ENCODE measurements at places on chromosomes 16 and 17.

DNA sequence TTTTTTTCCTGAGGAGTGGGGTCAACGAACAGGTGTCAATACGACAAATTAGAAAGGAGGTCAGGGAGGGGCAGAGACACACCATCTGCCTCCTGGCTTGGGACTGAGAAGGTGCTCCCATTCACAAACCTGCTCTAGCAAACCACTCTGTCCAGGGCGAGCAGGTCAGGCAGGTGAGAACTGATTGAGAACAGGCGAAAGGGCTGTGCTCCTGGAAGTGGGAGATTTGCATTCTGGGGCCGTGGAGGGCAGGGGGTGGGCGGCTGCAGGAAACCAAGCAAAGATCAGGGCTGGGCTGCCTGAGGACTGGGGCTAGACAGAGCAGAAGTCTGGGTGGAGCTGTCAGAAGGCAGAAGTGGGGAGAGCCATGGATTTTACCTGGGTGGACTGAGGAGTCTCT, 98.9 kb upstream of the NLRP1 start:
- no peak for DNase-seq

DNA sequence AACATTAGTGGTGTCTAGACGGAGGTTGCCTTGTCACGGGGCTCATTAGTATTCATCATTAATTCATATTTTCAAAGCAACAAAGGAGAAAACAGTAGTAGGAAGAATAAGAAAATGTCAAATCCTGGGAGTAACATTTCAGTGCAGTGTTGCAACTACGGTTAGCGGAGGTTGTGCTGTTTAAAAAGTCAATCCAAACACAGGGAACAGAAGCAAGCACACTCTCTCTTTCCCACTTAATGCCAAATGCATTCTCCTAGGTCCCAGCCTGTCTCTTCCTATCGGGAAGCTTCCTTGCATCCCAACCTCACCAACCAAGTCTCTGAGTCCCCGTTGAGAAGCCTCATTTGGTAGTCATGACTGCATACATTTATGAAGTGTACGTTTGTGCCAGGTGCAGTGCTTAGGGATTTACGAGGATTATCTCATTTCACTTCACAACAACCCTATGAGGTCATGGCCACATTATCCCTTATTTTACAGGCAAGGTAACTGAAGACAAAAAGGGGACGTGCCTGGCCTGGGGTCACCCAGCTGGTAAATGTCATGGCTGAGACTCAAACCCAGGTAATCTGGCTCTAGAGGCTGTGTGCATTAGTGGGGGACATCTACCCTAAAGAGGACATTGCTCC, 283.6 kb upstream of the SALL1 start:
- DNase-seq, result no peak

DNA sequence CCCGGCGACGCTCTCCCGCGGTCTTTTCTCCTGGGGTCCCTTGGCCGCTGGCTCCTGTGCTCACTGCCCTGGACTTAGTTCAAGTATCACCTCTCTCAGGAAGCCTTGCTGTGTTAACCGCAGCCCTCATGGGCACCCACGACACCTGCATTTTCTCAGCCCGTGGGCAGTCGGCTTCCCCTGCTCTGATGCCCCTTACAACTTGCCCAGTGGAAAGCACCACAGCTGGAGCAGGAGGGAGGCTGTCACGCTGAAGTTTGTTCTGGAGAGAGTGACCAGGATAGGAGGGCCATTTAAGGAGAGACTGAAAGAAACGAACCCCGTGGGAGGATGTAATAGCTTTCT, 395 bp downstream of the STXBP4 start:
- DNase-seq, result peak; percentile 60

GRCh38 chr16:67897231-67897630, 4.2 kb downstream of the PSKH1 start:
- DNase-seq, result no peak

- DNase-seq, result peak; percentile 57
These were observed 2.4 kb downstream of the AOC2 start for GRCh38 chr17:42846594-42847280.

- no peak for DNase-seq
These were observed 860 bp downstream of the TIGD7 start for GRCh38 chr16:3304370-3304769.

- no peak for DNase-seq
These were observed 16.7 kb upstream of the CD300A start for GRCh38 chr17:74449773-74450172.

GRCh38 chr17:29113334-29113733, 66.9 kb downstream of the MYO18A start:
- DNase-seq, result no peak
